ENCODE measurements at places on chromosomes 5 and 9. TPM values are rescaled to one million over a fixed set of nuclear protein-coding genes. Genes with fewer than 3 reads are reported as not detected.
A peak's percentile ranks its signal among the peaks of the same experiment; 100 is the strongest.

The SV2C gene
- 0.04 TPM for total RNA-seq

The CCNO gene
- not detected for total RNA-seq

The SOHLH1 gene
- not detected for total RNA-seq

The LCN9 gene
- total RNA-seq, result not detected

The SLC4A9 gene
- not detected for total RNA-seq

The LRRC70 gene
- 1.9 TPM for total RNA-seq

The IL31RA gene
- total RNA-seq, result 0.16 TPM

The DMRT2 gene
- not detected for total RNA-seq

- no peak for DNase-seq
- no peak overlapping the region for H3K27ac ChIP-seq
- H3K27me3 ChIP-seq, result no peaks in the 10 kb centered on the region
- no peak overlapping the region for H3K4me3 ChIP-seq
These were observed 43.7 kb upstream of the ERCC6L2 start for GRCh38 chr9:95831810-95832209.

GRCh38 chr9:97593960-97594359 lies 39.2 kb downstream of the TSTD2 start:
- H3K4me3 ChIP-seq, result no peak overlapping the region
- peaks cover 31% of the 10 kb centered on the region for H3K4me1 ChIP-seq
- H3K36me3 ChIP-seq, result peaks cover 20% of the 10 kb centered on the region
- DNase-seq, result no peak
- H3K27me3 ChIP-seq, result no peaks in the 10 kb centered on the region

DNA sequence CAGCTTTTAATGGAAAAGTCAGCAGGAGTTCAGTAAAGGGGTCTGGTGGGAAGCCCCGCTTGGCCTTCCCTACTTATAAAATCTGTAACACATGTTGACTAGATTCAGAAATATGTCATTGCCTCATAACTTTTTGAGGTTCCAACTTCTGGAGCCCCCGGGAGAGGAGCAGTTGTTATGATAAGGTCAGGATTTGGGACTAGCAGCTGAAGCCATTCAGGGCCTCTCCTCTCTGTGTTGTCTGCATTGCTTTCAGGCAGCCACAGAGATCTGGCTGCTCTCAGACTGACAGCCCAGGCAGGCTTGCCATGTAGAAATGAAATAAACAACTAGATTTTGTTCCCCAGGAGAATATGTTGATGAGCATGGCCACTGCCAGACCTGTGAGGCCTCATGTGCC lies 167.1 kb downstream of the RFK start:
- H3K4me1 ChIP-seq, result no peaks in the 10 kb centered on the region
- H3K4me3 ChIP-seq, result no peak overlapping the region
- no peaks in the 10 kb centered on the region for H3K27me3 ChIP-seq
- DNase-seq, result no peak
- H3K36me3 ChIP-seq, result no peaks in the 10 kb centered on the region

GRCh38 chr9:123940721-123941523 lies 11.0 kb upstream of the DENND1A start:
- no peaks in the 10 kb centered on the region for H3K36me3 ChIP-seq
- H3K27ac ChIP-seq, result no peak overlapping the region
- no peak for DNase-seq
- no peaks in the 10 kb centered on the region for H3K4me1 ChIP-seq
- no peak overlapping the region for H3K4me3 ChIP-seq
- no peaks in the 10 kb centered on the region for H3K27me3 ChIP-seq

DNA sequence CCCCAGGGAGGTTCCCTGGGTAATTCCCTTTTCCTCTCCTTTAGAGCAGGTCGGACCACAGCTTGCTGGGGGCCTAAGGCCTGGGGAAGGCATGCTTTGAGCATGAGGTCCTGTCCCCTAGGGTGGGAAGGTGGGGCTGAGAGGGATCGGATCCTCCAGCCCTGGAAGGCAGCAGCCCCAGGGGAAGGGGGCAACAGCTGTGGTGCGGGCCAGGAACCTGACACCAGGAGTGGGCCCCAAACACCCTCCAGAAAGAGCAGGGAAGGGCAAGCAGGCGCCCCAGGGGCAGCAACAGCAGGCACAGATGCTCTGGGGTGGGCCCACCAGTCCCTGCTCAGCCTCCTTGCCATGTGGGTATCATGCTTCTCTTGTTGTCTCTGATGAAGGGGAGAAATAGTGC lies 3.2 kb upstream of the CORO2A start:
- DNase-seq, result no peak
- no peak overlapping the region for H3K4me3 ChIP-seq
- H3K27ac ChIP-seq, result no peak overlapping the region
- H3K4me1 ChIP-seq, result peaks cover 13% of the 10 kb centered on the region
- no peaks in the 10 kb centered on the region for H3K36me3 ChIP-seq

DNA sequence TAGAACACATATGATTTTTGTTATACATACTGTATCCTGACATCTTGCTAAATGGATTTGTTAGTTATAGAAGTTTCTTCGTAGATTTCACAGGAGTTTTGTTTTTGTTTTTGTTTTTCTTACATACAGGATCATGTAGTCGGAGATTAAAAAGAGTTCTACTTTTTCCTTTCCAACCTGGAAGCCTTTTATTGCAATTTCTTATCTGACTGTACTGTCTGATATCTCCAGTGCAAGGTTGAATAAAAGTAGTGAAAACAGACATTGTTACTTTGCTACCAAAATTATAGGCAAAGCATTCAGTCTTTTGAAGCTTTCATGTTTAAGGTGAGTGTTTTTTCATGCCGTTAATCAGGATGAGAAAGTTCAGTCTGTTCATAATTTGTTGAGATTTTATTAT lies 117.4 kb upstream of the PRSS3 start:
- H3K27ac ChIP-seq, result no peak overlapping the region
- no peak overlapping the region for H3K4me3 ChIP-seq
- no peak for DNase-seq
- no peaks in the 10 kb centered on the region for H3K36me3 ChIP-seq
- H3K4me1 ChIP-seq, result no peaks in the 10 kb centered on the region

DNA sequence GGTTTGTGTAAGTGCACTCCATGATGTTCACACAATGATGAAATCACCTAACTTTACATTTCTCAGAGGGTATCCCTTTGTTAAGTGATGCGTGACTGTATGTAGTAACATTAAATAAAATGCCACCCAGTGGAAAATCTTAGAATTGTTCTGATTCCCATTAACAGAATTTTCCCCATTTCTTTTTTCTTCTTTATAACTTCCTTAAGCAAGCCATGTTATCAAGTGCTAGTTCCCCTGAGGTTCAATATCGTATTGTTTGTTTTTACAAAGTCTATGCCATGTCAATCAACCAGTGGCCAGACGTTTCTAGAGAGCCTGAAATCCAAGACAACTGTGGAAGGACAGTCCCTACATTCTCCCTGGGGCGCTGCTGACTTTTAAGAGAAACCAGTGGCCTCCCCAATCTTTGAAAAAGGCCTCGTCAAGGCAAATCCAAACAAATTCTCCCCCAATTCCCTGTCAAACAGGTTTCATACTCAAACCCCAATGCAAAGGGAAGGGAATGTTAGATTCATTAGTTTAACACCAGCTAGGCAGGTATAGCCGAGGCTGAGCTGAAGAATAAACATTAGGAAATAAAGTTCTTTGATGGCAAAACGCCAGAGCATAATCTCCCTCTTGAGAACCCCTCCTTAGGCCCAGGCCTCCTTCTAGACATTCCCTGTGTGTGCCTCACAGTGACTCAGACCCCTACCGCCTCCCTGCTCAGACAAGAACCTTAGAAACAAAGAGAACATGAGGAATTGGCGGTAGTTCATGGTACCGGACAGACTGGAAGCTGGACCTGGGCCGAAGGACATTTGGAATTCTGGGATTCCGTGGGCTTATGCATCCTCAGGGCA lies 198.7 kb downstream of the GNA14 start:
- H3K36me3 ChIP-seq, result no peaks in the 10 kb centered on the region
- no peak overlapping the region for H3K4me3 ChIP-seq
- no peaks in the 10 kb centered on the region for H3K4me1 ChIP-seq
- peak; percentile 62 for DNase-seq

GRCh38 chr9:26567976-26568375 lies 324.6 kb downstream of the CAAP1 start:
- DNase-seq, result no peak
- H3K36me3 ChIP-seq, result no peaks in the 10 kb centered on the region
- H3K27ac ChIP-seq, result no peak overlapping the region
- H3K27me3 ChIP-seq, result no peaks in the 10 kb centered on the region

DNA sequence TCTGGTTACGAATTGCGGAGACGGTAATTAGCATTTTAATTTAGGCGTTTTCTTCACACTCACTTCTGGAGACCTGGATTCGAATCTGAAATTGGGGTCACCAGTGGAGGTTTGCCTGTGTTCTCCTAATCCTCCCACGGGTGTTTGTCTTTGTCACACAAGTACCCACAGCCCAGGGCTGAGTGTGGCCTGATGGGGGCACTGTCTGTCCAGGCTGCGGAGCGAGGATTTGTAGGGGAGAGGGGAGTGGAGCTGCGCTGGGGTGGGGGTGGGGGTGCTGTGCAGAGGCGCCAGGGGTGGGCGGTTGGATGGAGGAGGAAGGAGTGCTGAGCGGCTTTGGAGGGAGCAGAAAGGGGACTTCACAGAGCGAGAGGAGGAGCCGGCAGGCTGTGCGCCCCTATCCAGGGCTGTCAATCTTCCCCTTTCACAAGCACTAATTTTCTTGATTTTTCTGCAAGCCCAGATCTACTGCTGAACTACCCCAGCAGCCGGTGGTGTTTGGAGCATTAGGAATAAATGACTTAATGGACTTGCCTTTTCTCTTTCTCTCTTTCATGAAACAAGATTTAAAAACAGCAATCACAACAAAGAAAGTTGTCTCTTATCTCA lies 53.1 kb downstream of the TSPAN17 start:
- no peak overlapping the region for H3K4me3 ChIP-seq
- no peaks in the 10 kb centered on the region for H3K36me3 ChIP-seq
- no peak for DNase-seq
- H3K27ac ChIP-seq, result no peak overlapping the region
- no peaks in the 10 kb centered on the region for H3K4me1 ChIP-seq
- H3K27me3 ChIP-seq, result no peaks in the 10 kb centered on the region

Measured in right atrium auricular region (tissue), 2 donors.